RKO (cell line): ENCODE measurements at places on chromosomes 1 and 21.
A peak's percentile ranks its signal among the peaks of the same experiment; 100 is the strongest.

DNA sequence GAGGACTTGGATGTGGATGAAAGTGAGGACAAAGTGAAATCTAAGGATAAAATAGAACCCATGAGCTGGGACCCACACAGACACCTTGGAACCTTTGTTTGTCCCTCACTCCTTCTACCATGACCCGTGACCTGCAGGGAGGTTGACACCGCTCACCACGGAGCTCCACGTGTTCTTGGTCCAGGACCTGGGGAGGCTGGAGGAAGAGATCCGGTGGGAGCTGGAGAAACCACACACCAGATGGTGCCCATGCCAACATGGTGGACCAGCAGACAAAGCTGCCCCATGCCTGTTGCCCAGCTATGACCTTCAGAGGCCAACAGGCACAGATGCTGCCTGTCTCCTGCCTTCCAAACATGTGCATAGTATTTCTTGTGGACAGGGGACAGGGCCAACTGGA lies 721.9 kb downstream of the PTPRU start:
- DNase-seq: no peak

DNA sequence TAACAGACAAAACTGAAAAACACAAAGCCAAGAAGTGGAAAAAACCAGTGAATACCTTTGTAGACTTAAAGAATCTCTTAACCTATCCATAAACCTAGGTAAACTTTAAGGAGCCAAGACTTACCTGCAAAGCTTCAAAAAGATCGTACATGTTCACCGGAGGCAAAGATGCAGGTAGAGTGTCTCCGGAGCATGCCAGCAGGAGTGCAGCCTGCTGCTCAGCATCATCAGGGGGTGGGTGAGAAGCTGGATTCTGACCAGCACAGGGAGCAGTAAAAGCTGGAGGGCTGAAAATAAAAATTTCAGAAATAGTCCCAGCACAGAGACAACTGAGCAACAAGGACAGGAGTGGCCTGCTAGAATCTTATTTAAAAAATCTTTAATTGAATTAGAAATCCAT lies 18.1 kb downstream of the TADA1 start:
- DNase-seq: no peak

GRCh38 chr1:93648656-93649055 lies 33.0 kb downstream of the BCAR3 start:
- DNase-seq: no peak

GRCh38 chr21:17793246-17794123 lies 25.7 kb downstream of the C21orf91 start:
- no peak for DNase-seq

DNA sequence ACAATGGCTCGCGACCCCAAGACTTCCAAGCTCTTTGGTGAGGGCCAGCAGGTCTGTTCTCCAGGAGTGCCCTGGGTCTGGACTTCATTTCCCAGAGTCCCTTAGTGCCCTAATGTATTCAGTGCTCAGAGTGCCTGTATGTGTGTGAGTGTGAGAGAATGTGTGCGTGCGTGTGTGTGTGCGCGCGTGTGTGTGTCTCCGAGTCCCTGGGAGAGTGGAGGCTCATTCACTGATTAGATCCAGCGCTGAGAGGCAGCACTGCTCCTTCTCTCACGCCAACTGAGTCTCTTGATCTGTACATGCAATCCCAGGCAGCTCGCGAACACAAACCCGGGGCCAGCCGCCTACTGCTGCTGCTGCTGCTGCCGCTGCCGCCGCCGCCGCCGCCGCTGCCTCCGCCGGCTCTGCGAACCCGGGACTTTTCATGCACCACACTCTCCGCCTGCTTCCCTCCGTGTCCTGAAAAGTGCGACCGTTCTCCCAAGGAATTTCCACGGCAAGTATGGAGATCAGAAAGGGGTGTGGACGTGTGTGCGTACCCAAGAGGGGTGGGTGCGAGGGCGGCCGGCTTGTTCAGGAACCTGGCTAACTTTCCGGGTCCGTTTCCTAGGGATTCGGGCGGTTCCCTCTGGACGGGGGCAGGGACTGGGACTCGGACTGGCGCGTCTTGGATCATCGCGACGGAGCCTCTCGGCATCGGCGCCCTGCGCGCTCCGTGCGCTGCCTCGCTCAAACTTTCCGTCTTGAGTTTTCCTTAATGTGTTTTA lies at the start of gene RNF220:
RNF220 (plus strand) TSS at position 225 of the 767 bp plus-strand sequence.
- peak; percentile 77 for DNase-seq

DNA sequence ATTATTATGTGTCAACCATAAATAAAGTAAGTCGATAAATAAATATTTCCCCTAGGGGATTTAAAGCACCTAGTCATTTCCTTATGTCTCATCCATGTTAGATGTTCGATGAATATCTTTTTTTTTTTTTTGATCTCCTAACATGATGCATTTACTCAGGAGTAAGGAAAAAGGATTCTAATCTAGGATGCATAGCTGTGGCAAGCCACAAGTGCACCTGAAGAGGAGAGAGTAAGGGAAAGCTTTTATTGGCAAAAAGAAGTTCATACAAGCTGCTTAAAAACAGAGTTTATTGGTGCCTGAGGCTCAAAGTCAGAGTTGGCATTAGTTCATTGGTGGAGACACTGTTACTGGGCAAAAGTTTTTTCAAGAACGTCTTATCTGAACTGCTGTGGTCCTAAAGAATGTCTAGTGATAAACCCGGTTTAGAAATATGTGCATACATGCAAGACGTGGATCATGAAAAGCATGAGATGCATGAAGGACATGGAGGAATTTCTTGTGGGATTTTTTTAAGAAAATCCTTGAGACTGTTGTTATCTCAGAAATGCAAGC lies 51.7 kb downstream of the SWT1 start:
- DNase-seq: no peak

GRCh38 chr1:104380003-104380402 lies 630.3 kb downstream of the AMY1C start:
- DNase-seq: no peak

DNA sequence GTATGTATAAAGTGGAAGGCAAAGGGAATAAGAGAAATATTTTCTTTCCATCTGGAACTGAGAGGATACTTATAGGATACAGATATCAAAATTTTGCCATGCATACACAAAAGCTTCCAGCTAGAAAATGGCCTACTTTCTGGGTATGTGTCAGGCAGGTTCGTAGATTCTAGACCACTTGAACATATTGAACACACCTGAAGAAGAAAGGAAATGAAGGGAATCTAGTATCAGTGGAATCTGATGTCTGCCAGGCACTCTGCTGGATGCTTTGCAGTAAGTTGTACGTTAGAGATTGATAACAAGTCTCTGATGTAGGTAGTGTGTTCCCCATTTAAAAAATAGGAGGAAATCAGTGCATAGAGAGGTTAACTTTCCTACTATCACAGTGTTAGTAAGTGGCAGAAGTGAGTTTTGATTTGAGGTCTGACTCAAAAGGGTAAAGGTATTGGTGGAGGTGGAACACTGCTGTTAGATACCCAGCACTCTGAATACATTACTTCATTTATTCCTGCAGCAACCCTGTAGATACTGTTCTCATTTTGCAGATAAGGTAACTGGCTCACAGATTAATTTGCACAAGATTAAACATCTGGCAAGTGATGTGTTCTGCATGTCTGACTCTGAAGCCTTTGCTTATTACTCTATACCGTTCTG lies 3.0 kb downstream of the CAMSAP2 start:
- DNase-seq: peak; percentile 20

DNA sequence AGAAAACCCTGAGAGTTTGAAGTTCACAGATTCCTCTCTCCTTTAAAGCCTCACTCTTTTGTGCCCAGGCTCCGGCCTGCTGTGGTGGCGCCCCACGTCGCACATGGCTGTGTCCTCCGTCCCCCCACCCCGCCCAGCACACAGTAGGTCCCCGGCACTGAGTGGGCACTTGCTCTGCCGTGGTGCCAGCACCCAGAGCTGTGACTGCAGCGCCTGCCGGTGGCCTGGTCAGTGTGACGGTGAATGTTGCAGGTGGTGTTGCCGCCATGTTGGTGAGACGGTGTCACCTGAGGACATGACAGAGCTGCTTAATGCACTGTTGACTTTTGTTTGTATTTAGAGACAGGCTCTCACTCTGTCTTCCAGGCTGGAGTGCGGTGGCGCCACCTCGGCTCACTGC lies 3.4 kb downstream of the ATAD3C start:
- DNase-seq: no peak

DNA sequence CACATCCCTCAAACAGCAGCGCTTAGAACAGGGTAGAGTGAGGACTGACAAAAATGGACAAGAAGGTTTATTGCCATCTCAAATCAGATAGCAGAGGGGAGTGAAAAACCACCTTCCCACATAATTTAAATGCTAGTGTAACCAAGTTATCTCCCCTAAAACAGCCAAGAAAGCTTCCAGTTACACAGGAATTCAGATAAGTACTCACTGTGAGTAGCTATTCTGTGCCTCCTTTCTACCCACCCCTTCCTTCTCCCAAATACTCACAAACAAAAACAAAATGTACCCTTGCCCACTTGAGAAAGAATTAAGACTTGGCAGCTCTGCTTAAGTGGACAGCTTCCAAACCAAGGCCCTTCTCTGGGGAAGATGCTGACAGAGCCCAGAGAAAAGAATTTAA lies 9.1 kb downstream of the OTUD7B start:
- no peak for DNase-seq

- DNase-seq: no peak
Measured at GRCh38 chr1:162013289-162013688, 10.4 kb downstream of the OLFML2B start.

- DNase-seq: no peak
Measured at GRCh38 chr1:208533746-208534598, 289.8 kb upstream of the PLXNA2 start.

DNA sequence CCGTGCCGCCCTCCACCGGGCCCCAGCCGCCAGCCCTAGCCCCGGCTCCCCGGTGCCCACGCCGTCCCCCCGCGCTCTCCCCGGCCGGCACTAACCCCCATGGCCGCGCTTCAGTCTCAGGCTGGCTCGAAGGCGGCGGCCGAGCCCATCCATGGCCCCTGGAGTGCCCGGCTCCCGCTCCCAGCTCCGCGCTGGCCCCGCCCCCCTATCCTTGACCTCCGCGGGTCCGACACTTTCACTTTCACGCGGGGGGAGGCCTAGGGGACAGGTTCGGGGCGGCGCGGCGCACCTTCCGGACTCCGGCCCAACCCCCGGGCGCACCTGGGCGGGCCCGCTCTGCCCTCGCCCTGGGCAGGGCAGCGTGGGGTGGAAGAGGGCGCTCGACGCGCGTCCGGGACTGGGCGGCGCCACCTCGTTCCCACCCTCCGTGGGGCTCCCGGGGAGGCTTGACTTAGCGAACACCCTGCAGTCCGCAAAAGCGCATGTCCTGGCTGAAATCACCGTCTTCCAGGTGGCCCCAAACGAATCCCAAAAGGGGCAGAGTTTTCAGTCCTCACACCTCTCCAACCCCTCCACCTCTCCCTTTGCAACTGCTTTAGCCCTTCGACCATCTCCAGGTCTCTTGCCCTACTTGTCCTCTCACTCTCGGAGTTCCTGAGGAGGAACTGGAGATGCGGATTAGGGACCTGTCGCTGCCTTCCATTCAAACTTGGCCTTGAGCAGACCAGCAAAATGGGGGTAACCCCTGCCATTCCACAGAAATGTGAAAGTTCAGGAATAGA lies 3.9 kb upstream of the DENND2D start:
- no peak for DNase-seq

DNA sequence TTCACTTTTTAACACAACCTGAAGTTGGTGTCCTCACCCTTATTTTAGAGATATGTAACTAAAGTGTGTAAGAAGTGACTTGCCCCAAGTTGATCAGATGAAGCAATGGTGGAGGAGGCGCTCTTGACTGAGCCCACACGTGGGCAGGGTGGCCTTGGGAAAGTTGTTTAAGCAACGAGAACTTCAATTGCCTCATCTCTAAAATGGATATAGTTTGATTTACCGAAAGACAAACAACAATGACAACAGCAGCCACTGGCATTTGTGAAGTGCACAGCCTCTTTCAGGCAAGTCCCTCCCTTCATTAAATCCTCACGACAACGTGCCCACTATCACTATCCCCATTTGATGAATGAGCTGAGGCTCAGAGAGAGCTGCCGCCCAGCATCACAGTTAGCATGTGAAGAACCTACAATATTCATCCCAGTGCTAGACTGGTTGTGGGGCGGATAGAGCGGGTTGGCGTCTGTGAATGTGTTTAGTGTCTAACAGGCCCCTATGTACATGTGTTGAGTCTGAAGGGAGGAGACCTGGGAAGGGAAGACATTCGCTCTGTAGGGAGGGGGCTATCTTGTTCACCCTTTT lies 3.0 kb downstream of the IL22RA1 start:
- no peak for DNase-seq

GRCh38 chr1:3456964-3457909 lies 2.8 kb downstream of the ARHGEF16 start:
- DNase-seq: no peak

DNA sequence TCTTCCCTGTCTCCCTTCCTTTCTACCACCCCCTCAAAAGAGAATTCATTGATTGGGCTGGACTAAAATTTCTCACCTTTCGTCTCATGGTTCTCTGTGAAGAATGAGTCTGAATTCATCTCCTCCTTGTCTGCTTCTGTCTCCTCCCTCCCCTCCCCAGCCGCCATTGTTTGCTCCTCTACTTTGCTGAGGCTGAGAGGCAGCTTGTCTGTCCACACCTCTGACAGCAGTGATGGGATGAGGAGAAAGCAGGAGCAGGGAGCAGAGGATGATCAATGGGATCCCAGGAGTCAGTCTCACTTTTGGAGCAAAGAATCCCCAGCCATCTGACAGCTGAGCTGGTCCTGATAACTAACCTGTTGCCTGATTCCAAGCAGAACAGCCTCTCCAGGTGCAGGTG lies 2.5 kb downstream of the ILDR2 start:
- no peak for DNase-seq

GRCh38 chr1:223114871-223115270 lies 28.2 kb downstream of the TLR5 start:
- DNase-seq: no peak

- no peak for DNase-seq
Measured at GRCh38 chr1:84164567-84165021, 20.5 kb downstream of the PRKACB start.

- DNase-seq: no peak
Measured at GRCh38 chr1:211939876-211940468, 95.4 kb downstream of the INTS7 start.

DNA sequence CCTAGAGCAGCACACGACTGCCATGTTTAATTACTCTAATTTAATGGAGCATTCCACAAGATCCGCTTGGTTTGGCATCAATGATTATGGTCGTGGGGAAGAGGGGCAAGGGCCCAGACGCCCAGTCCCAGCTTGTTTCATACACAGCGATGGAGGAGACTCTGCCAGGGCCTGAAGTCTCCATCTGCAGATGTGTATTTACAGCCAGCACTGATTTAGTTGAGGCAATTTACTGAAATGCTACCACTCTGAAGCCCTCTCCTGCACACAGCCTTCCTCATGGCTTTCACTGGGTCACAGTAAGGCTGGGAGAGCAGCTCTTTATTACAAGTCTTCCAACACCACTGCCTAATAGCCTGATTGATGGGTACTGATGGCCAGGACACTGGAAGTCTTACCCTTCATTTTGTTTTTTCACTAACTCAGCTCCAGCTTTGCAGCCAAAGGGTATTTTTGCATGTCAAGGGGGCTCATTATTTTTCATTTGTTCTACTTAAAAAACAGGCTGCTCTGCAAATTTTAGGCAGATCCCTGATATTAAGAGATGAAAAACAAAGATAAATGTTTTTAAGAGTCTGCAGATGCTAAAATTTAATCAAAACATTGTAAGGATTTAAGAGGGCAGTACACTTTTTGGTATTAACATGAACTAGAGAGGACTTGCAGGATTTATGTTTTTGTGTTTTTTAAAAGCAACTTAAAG lies 236.3 kb downstream of the SIPA1L2 start:
- DNase-seq: no peak

GRCh38 chr1:208654241-208654640 lies 410.1 kb upstream of the PLXNA2 start:
- peak; percentile 52 for DNase-seq

- DNase-seq: peak; percentile 42
Measured at GRCh38 chr1:211825980-211826379, 4.6 kb downstream of the LPGAT1 start.
